ENCODE measurements at places on chromosomes 1 and 21.
A peak's percentile ranks its signal among the peaks of the same experiment; 100 is the strongest.

DNA sequence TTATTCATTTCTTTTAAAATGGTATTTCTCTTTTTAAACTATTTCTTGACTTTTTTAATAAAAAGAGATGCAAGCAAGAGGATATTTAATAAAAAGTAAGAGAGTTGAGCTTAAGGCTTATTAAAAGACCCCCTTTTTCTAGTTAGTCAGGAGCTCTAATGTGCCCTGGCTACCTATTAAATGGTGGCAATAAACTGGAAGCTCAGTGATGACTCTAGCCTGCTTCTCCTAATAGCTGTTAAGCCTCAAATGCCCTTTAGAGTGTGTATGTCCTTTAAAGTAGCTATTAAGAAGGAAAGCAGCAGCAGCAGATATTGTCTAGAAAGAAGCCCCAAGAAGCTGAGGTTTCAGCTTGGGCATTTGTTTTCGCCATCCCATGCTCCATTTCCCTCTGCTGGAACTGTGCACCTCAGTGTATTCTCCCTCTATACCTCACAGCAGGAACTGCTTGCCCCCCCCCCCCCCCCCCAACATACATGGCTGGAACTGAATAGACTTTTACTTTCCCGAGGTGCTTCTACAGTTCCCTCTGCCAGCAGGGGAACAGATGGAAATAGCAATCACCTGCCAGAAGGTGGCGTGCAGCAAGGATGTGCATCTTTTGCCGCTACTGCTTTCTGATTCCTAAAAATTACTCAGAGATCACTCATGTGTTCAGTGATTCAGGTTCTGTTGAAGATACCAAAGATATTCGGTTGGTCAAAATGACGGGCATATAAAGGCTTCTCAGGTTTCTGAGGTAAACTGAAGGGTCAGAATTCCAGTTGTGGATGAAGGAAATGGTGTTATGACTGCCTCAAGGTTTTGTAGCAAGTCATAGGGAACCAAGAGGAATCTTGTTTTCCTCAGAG, 2.5 kb downstream of the RGS4 start:
- no peak for DNase-seq

GRCh38 chr1:1358433-1359271, at the start of gene MXRA8:
TSS of gene MXRA8 (minus strand) at chr1:1358555. CDS start at chr1:1358504, 51 bp downstream.
- no peak for DNase-seq

GRCh38 chr1:110548381-110548780, 29.4 kb upstream of the KCNA10 start:
- no peak for DNase-seq

DNA sequence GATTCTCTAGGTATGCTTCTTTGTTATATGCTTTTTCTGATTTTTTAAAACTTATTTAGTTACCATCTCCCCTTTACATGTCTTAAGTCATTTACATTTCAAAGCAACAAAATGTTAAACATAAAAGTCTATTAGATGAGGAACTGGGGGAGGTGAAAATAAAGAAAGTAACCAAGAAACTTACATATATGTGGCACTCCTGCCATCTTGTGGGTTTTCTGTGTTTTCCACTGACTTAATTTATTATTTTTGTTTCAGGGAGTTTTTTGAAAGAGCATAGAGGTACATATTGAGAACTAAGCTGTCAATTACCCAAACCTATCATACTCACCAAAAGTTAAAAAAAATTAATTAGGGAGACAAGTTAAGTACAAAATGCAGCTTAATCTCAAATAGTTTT, 1531.1 kb downstream of the MRPL39 start:
- no peak for DNase-seq

GRCh38 chr1:155466617-155466972, 96.0 kb downstream of the ASH1L start:
- no peak for DNase-seq

- no peak for DNase-seq
Measured at GRCh38 chr1:87743256-87743655, 414.6 kb downstream of the LMO4 start.

- DNase-seq = no peak
Measured at GRCh38 chr1:18541046-18541795, 60.5 kb downstream of the KLHDC7A start.

- DNase-seq = peak; percentile 3
Measured at GRCh38 chr1:244012202-244012601, 38.9 kb upstream of the ZBTB18 start.

DNA sequence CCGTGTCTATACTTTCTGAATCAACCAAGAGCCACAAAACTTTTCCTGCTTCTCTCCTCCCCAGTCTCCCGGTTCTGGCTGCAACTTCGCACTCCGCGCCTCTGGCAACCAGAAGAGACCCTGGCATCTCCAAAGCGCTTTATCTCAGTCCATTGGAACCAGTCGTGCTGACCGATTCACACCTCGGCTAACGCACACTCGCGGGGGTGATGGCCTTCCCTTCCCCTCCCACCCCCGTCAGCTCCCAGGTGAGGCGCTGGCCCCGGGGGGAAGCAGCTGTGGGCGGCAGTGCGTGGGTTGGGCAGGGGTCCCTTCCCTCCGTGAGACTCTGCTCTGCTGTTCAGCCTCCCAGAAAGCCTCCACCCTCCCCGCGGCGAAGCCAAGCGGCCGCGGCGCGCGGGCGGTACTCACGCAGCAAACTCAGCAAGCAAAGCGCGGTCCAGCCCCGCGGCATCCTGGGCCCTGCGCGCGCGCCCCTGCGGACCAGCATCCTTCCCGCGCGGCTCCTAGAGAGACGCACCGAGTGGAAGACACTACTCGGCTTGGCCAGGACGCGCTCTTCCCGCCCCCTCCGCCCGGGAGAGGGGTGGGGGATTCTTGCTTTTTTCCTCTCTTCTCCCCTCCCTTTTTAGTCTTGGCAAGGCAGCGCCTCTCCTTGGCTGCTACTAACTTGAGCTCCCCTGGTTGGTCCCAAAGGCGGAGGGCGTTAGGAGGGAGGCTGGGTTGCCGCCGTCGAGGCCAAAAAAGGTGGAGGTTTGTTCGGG, at the start of gene CD34:
TSS of gene CD34 (minus strand) at position 535 of the 764 bp plus-strand sequence. CDS start at position 490, 45 bp downstream.
- no peak for DNase-seq

DNA sequence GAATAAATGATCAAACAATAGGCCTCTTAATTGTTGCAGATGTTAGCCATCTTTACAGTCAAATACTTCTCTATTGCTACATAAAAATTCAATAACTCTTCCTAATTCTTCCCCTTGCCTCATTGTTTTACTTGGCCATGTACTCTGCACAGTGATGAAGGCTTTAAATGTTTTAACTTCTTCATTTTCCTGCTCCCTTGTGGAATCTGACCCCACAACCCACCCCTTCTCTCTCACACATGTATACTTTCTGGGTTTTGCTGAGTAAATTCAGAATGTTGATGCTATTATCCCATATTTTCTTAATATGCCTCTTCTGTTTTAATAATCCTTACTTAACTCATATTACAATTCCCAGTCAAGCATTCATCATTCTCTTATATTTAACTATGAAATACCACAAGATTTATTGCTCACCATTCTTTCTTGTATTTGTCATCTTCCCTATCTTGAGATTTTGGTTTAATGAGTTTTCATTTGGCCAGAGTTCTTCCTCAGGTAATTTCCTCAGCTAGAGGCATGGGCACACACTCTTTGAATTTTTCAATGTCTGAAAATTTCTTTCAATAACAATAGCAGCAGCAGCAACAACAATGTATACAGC, 327.8 kb upstream of the USP24 start:
- no peak for DNase-seq

DNA sequence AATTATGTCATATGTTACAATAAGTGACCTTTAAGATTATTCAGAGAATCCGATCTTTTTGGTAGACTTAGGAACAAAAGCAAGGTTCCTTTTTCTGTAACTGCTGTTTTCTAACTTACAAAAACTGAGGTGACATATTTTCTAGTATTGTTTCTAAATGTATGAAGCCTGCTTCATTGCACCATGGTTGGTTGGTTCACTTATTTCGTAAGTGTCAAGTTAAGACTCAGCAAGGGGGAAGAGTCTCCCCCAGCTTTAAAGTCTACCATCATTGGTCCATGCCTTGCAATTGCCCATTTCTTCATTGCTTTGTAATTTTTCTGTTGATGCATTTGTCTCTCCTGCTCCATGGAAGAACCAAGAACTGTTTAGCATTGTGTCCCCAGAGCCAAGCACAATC, 136.9 kb downstream of the DISC1 start:
- no peak for DNase-seq

DNA sequence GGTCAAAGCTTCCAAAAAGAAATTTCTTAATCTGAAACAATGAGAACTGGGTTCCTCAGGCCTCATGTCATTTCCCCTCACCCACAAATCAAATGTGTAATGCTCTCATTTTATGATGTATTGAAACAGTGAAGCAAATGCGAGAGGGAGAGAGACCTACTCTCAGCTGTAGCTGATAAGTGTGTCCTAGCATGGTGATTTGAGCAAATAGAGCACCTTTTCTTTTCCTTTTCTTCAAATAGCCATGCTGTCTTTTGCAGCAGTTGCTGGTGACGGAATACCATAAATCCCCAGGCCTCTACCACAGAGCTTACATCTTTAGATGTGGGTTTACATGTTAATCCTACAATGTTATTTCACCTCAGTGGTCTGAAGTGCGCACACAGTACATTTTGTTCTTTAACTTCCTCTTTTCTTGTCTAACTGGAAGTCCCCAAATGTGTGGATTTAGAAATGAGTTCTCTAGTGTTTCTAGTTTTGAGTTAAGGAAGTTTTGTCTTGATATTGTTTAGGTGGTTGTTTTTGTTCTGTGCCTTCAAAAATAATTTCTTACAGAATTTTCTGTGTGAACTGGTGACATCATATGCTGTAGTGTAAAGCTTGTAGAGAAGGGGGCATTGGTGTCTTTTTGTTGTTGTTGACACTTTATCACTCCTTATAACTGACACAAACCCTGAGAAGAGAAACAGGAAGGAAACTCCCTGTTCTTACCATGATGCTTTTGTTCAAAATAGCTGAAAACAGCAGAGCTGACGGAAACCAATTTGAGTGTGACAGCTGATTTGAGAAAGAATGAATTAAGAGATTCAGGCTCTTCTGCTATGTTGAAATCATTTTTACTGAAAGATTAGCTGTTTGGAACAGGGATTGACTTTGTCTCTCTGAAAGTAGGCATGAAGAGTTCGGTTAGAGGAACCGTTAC, 12.2 kb downstream of the SMAP2 start:
- DNase-seq = no peak

GRCh38 chr1:61282387-61282786, 200.0 kb downstream of the NFIA start:
- DNase-seq = no peak

DNA sequence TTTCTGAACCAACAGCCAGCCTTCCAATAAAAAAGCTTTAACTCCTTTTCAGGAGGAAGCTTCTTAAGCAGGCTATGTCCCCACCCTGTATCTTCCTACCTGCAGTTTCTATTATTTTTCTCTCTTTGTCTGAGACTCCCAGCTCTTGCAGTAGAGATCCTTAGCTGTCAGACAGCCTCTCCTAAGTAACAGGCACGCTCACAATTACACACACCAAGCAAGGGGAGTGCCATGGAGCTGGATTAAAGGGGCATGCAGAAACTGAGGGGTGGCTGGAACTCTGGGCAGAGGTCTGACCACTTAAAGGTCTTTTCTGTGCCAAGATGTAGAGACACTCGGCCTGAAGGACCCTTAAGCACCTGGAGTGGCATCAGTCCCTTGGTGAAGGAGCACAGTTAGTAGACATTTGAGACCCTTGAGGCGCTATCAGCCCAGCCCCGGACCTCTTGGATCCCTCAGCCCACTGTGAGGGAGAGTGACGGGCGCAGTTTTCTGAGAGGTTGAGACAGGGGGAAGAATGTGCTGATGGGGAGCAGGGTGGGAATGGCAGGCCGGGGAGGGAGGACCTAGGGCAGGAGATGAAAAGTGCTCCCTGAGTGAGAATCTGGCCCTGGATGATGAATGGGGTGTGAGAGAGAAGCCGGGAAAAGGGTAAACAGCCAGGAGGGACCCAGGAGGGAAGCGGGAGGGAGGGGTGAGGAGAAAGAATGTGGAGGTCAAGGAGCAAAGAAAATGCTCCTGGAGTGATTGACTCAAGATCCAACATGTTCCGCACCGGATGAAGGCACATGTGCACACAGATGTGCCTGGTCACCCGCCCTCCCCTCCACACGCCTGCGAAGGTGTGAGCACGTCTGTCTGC, 13.3 kb downstream of the PLXNA2 start:
- DNase-seq = no peak

DNA sequence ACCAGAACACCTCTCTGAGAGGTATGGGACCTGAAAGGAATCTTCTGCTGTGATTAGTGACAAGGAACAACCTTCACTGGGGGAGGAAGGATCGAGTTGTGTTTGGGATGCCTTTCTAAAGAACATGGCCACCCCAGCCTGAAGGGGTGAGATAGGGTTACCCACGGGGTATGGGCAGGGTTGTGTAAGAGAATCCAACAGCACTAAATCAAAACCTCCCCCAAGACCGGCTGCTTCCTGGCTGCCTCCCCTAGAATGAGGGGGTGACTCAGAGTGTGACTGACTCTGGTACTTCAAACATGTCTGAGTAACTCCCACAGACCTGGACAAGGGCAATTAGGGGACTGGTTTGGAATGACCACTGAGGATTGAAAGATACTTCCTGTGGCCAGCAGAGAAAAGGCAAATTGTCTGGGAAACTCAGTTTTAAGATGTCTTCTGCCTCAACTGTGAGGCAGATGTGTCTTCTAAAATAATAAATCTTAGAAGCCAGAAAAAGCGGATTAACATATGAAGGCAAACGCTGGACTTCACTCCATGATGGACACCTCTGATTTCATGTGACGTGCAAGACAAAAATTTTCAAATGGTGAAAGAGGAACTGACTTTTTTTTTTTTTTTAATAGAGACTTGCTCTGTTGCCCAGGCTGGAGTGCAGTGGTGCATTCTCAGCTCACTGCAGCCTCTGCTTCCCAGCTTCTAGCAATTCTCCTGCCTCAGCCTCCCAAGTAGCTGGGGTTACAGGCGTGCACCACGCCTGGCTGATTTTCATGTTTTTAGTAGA, 6.7 kb upstream of the PTPN14 start:
- DNase-seq = no peak

GRCh38 chr1:157201767-157202166, 63.6 kb upstream of the ETV3 start:
- peak; percentile 79 for DNase-seq

DNA sequence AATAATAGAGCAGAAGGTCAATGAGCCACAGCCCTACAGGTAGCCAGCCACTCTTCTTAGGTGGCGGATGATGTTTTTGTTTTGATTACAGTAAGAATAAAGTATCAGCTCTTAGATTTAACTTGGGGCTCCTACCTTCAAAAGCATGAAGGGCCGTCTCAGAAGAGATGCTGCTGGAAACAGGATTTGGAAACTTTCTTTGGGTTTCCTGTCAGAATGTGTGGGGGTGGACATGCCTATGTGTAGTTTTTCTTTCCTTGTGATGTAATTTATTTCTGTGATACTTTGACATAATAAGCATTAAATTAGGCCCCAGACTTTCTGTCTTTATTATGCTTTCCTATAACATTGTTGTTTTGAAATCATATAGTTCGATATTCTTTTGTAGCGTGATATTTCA, 1.5 kb downstream of the RAP1A start:
- DNase-seq = no peak

- DNase-seq = no peak
Measured at GRCh38 chr1:168830562-168830961, 101.6 kb upstream of the DPT start.

DNA sequence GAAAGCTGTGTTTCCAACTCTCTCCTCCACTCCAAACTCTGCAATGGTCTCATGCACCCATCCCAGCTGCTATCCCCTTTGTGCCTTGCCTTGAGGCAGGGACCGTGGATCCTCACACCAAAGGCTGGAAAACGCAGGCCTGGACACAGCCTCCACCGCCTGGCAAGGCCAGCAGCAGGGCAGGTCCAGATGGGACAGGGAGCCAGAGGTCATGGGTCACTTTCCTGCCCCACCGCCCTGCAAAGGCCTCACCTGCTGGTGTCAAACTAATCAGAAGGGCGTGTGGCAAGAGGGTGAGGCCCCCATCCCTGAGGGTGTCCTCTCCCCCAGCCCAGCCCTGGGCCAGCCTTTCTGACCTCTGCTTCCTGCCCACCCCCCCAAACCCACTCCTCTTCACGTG, 106.3 kb downstream of the PAX7 start:
- DNase-seq = no peak

Measured in NCI-H2029 treated with DMSO at 0.1 percent for 48 hours (cell line).